ENCODE measurements at places on chromosomes 2 and 18. TPM values are rescaled to one million over a fixed set of nuclear protein-coding genes. Genes with fewer than 3 reads are reported as not detected.
A peak's percentile ranks its signal among the peaks of the same experiment; 100 is the strongest.

DNA sequence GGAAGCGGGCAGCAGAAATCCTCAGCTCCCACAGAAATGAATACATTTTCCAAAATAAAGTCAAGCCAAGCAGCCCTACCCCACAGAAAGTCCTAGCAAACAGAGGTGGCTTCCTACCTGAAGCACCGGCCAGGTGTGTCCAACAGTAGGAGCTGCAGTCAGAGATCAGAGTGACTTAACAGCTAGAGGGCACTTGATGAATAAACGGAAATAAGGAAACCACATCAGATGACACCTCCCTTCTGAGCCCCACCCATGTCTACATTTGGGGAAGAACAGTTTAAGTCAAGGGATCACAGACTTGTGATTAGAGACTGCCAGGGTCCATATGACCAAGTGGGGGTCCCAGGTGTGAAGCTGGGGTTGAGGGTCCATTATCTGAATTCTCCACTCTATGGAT lies at the start of gene CXCR1:
Gene CXCR1, minus strand, starts transcription at position 172 of the 400 bp plus-strand sequence. CDS start 1,751 bp downstream, outside the sequence.
- H3K36me3 ChIP-seq, result no peaks in the 10 kb centered on the region
- peak within 1 kb of the TSS; percentile 10 for H3K4me3 ChIP-seq
- peak within 1 kb of the TSS; percentile 35 for H3K27ac ChIP-seq
- H3K27me3 ChIP-seq, result peaks cover 39% of the 10 kb centered on the region
- DNase-seq, result peak; percentile 61
- peaks cover 20% of the 10 kb centered on the region for H3K4me1 ChIP-seq

- H3K27ac ChIP-seq, result no peak overlapping the region
- no peak for DNase-seq
- H3K36me3 ChIP-seq, result no peaks in the 10 kb centered on the region
Measured at GRCh38 chr2:222398446-222398885, 25.9 kb upstream of the SGPP2 start.

The REG1A gene
- total RNA-seq, result not detected

The CEP76 gene
- total RNA-seq, result 15.7 TPM

The CKAP2L gene
- total RNA-seq, result 68.8 TPM

The G6PC2 gene
- total RNA-seq, result not detected

The PLCL1 gene
- 0.26 TPM for total RNA-seq

The ADAM23 gene
- 0.28 TPM for total RNA-seq

The GALR1 gene
- not detected for total RNA-seq

All from activated CD8-positive, alpha-beta memory T cell treated with anti-CD3 and anti-CD28 coated beads, Interleukin-2, amount 10 ng/mL, durations not matched to agents 7 days and 5 days (primary cell).